ENCODE measurements at places on chromosomes 6 and 20.
A peak's percentile ranks its signal among the peaks of the same experiment; 100 is the strongest.

GRCh38 chr20:57831326-57831992, 121.6 kb upstream of the PMEPA1 start:
- no peak for DNase-seq

- no peak for DNase-seq
Measured at GRCh38 chr20:51958099-51959065, 156.1 kb upstream of the SALL4 start.

DNA sequence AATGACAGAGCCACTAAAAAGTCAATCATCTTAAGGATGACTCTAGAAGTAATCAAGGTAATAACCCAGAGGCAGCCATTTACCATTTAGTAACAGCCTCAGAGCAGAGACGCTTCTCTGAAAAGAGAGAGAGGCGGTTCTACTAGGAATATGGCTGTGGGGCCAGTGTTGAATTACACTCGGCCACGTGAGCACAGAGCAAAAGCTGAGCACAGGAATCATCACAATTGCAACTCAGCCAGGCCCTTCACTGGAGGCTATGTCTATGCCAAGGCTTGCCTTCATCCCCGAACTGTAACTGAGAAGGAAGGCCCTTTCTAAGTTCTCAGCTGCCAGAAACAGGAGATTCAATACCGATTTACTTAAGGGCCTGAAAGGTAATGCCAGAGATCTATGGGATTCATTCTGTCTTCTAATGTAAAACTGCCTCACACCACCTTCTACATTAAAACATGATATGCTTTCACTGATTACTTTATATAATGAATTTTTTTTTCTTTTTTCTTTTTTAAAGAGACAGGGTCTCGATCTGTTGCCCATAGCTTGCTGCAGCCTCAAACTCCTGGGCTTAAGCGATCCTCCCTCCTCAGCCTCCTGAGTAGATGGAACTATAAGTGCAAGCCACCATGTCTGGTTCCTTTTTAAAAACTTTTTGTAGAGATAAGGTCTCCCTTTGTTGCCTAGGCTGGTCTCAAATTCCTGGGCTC, 67.6 kb downstream of the NUDT3 start:
- no peak for DNase-seq

DNA sequence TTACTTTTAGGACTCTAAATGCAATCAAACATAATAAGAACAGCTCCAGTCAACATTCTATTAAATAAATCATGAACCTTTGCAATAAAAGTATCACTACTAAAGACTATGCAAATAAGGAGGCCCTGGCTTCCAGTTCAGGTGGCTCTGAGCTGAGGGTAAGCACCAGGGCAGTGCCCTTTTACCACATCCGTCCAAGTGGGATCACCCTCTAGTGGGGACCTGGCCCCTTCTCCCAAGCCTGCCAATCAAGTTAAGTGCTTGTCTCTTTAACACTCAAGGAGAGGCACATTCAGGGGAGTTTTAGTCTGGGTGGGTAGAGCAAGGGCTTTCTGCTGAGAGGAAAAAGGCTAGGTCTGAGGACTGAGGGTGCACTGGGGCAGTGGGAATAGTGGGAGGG, 161.4 kb downstream of the TMEM200A start:
- no peak for DNase-seq

DNA sequence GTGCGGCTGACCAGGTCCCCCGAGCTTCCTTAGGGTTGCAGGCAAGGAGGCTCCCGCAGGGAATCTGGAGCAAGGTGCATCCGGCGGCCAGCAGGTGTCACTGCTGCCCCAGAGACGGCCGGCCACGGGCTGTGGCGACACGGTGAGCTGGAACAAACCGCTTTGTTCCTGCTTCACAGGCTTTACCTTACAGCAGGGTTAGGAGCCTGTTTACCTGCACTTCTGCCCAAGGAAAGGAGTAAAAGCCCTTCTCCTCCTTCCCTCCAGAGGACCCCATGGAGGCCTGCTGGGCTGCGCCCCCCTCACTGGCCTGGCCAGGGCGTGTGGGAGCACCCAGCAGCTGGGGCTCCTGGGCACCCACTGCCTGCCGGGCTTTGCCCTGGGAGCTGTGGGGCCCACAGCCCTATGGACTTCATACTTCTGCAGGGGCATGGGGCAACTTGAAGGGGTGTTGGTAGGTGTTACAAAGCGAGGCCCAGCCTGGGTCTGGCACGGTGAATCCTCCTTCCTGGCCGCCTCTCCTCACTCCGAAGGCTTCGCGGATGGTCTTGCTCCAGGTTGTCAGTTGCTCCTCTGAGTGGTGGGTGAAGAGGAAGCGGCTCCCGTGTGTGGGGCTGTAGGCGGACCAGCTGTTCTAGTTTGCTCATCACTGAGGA, 88.4 kb downstream of the CDC5L start:
- peak; percentile 35 for DNase-seq

GRCh38 chr6:6091608-6092002, 84.9 kb upstream of the NRN1 start:
- no peak for DNase-seq

DNA sequence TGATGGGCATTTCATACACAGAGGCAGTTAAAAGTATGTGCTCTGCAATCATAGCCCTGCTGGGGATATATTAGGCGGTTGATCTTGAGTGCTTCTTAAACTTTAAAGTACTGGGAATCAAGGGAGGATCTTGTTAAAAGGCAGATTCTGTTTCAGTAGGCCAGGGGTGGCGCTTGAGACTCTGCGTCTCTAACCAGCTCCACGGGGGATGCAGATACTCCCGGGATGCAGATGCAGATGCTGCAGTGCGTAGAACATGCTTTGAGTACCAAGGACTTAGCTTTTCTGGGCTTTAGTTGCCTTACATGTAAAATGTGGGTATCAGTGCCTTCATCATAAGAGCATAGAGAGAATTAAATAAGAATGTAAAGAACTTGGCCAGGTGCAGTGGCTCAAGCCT, 44.4 kb upstream of the ENPP5 start:
- DNase-seq: no peak

DNA sequence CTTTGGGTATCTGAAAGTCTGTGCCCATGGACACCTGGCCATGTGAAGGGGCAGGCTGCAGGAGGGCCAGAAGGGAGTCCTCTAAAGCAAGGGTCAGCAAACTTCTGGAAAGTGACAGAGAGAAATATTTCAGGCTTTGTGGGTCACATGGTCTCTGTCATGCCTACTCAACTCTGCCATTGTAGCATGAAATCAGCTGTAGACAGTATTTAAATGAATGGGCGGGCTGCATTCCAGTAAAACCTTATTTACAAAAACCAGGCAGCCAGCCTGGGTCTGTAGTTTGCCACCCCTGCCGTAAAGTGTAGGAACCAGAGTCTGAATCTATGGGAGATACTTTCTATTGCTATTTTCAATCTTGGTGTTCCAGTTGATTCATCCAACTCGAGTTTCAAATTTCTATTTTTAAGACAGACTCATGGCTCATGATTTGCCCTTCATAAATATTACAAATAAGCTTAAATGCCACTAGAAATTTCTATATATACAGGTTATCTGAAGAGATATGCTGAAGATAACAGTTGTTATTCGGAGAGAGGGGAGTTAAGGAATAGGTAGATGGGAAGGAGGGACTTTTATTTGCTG, 19.0 kb upstream of the ADGRF4 start:
- DNase-seq: no peak

GRCh38 chr6:73969971-73970970, 274.3 kb downstream of the CD109 start:
- no peak for DNase-seq

DNA sequence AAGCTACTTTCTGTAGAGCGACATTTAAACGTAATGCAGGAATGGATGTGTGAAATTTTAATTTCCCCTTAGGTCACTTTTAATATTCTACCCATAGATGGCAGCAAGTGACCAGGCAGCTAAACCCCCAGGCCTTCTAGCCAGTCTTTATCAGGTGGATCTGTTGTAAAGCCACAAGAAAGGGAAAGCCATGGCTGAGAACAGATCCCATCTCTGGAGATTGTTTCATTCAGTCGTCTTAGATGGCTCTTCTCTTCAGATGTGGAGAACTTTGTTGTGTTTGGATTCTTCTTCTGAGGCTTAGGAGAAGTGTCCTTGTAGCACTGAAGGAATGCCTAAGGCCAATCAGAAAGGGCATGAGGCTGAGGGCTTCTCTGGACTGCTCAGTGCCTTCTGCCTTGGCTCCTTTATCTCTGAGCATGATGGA, 15.8 kb upstream of the RNF182 start:
- peak; percentile 41 for DNase-seq

DNA sequence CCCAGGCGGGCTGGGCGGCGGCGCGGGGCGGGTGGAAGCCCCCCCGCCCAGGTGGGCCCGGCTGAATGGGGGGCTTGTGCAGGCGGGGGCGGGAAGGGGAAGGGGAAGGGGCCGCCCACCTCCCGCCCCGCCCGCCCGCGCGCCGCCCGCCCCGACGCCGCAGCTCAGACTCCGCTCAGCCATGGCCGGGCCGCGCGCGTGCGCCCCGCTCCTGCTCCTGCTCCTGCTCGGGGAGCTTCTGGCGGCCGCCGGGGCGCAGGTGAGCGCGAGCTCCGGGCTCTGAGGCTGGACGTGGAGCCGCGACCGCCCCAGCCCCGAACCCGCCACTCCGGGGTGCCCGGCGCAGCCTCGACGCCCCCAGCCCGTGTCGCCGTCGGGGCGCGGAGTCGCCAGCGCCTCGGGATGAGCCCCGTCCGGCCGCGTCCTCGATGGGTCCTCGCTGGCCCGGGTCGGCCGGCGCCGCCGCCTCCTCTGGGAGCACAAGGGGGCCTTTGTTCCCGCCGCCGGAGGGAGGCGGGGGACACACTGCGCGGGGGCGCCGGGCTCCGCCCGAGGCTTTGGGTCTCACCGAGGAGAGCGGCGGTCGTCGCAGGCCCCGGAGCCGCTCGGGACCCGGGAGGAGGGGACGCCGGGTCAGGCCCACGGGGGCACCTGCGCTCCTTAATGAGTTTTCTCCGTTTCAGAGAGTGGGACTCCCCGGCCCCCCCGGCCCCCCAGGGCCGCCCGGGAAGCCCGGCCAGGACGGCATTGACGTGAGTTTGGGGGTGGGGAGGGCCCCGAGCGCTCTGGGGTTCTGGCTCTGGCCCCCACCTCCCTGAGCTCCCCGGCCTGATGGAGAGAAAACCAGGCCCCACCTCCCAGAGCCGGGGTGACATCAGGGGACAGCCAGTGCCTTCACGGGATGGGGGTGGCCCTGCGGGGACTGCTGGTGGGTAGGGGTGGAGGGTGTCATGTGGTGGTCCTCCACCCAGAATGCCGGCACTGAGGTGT, at the start of gene COL9A3:
Gene COL9A3 (plus strand): TSS at position 167 of the 990 bp plus-strand sequence. CDS start 15 bp downstream, at position 182.
- DNase-seq: no peak

DNA sequence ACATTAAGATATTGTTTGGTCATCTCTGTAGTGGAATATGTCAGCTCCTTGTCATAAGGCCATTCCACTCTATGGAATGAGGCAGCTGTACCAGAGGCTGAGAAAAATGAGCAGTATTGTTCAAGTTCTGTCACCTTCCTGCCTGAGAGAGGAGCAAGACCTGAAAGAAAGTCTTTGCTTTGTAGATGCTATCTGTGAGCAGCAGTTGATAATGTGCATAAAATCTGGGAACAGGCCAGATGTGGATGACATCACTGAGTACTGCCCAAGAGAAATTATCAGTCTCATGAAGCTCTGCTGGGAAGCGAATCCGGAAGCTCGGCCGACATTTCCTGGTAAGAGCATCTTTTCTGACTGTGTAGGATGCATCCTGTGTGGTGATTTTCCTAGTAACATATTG, 16.8 kb downstream of the RIPK1 start:
- no peak for DNase-seq

GRCh38 chr6:57313711-57314471, 3.5 kb upstream of the PRIM2 start:
- DNase-seq: no peak

DNA sequence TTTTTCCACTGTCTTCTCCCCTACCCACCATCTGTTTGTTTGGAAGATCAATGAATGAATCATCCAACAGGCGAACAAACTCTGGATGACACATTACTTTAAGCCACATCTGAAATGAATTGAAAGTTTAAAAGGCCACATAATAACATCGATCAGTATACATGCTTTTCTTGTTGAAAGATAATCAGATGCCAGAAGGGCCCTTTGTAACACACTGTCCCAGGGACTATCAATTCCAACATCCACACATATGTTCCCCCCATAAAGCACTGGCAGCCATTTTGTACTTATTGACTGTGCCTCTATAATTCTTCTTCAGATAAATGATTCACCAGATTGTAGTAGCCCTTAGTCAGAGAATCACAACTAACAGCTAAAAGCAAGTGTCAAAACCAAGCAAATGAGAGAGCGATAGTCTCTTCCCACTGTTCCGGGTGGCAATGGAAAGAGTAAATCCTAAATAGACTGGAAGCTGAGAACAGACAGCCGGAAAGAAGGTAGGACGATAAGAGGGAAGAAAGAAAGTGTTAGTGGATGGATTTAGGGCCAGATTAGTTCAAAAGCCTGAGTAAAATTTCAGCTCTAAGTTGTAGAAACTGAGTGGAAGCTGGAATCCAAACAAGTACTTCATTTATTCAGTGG, 184.9 kb upstream of the TENT5A start:
- DNase-seq: no peak

- no peak for DNase-seq
Measured at GRCh38 chr6:113304116-113304515, 553.0 kb upstream of the MARCKS start.

- no peak for DNase-seq
Measured at GRCh38 chr6:106512968-106513574, 116.2 kb downstream of the RTN4IP1 start.

- DNase-seq: no peak
Measured at GRCh38 chr6:15945593-15946159, 183.2 kb upstream of the MYLIP start.

- DNase-seq: no peak
Measured at GRCh38 chr6:30511169-30511546, 21.8 kb downstream of the HLA-E start.

DNA sequence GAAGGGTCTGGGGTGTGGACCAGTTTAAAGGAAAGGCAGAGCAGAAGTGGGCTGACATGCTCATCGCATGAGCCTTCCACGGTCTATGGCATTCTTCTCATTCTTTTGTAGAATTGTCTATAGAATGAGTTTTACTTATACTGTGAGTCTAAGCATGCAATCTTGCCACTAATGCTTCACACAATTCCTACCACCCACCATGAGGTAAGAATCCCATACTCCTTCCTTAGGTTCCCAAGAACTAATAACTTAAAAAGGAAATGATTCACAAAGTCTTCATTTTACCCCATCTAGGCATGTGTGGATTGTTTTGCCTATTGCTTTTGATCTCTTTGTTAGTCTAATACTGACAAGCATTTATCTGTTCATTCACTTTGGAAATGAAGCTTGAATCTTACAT, 195.2 kb downstream of the LY86 start:
- no peak for DNase-seq

DNA sequence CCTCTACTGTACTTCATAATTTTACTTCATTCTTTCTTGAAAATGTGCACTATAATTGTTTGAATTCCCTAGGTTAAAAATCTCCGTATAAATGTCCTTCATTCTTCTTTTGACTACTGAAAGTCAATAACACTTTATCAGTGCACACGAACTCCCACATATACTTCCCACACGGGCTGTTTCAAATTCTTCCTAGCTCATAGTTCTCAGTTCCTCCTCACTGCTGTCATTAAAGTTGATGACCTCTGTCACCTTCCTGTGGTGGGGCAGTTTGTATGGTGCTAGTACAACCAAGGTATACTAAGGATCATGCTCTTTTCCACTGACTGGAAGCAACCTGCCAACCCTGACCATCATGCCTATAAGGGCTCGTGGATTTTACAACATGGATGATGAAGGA, 40.0 kb upstream of the CD2AP start:
- DNase-seq: no peak

GRCh38 chr6:106872049-106872448, 102.5 kb downstream of the CD24 start:
- no peak for DNase-seq

- no peak for DNase-seq
Measured at GRCh38 chr6:145138469-145139139, 596.7 kb downstream of the EPM2A start.

- DNase-seq: no peak
Measured at GRCh38 chr6:42226645-42227143, 9.0 kb upstream of the MRPS10 start.

All from effector memory CD4-positive, alpha-beta T cell (primary cell).